ENCODE measurements at places on chromosomes 2 and 18.

- no peak for DNase-seq
Observed at GRCh38 chr2:86235196-86235980, 36.1 kb downstream of the MRPL35 start.

DNA sequence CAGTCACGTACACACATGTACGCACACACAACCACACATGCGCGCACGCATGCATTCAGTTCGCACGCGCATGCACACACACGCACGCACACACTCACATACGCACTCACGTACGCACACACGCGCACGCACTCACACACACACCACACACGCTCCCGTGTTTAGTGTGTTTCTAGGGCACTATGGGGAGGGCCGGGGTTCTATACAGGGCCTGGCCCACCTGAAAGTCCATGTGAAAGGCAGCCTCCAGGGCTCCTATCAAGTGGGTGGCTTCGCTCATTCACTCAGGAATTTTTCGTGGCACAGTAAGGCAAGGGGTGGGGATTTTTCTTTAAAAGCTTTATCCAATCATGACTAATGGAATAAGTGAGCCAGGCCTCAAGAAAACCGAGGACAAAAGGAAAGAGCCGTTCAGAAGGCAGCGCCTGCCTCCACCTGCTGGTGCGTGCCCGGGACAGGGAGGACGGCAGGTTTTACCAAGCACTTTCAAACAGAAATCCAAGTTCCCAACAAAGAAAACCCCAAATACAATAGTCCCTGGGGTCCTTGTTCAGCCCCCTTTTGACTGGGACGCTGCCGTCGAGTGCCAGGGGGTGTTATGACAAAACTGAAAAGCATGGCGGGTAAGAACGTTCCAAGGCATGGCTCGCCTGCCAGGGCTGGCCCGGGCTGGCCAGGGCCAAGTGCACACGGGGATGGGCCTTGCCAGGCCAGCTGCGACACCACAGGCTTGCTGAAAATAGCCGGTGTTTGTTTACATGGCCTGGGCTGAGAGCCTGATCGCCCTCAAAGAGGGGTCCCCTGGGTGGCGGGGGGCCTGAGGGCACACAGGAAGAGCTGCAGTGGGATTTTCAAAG, 110.0 kb downstream of the HDAC4 start:
- DNase-seq = no peak

GRCh38 chr2:169254774-169255173, 107.6 kb downstream of the LRP2 start:
- DNase-seq = no peak

- DNase-seq = no peak
Observed at GRCh38 chr18:73891572-73892421, 255.8 kb downstream of the FBXO15 start.

- DNase-seq = peak; percentile 37
Observed at GRCh38 chr2:110858135-110858725, 125.9 kb downstream of the ACOXL start.

- DNase-seq = no peak
Observed at GRCh38 chr2:134912361-134912760, 6.3 kb upstream of the CCNT2 start.

- no peak for DNase-seq
Observed at GRCh38 chr18:30072609-30073385, 969.7 kb downstream of the DSC3 start.

- DNase-seq = no peak
Observed at GRCh38 chr18:10401930-10402329, 52.5 kb upstream of the APCDD1 start.

- DNase-seq = no peak
Observed at GRCh38 chr2:9696731-9697130, 65.9 kb upstream of the YWHAQ start.

DNA sequence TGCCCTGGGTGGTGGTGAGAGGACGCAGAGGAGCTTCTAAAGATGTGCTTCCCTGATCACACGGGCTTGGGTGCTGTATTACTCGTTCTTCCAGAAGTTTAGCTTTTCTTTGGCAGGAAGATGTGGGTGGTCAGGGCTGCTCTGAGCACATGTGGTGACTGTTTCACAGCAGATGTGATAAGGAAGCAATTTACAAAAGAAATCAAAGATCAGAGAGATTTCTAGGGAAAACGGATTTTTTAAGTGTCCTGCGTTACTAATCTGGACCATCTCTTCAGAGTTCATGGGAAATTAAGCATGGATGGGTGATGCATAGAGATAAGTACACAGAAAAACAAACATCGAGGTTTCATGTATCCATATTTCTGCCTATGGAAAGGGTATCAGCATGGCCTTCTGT, 99.4 kb downstream of the WDSUB1 start:
- no peak for DNase-seq

GRCh38 chr2:26270373-26270772, 25.6 kb downstream of the HADHB start:
- DNase-seq = no peak

GRCh38 chr18:45280481-45281276, 334.6 kb upstream of the SLC14A2 start:
- no peak for DNase-seq

- DNase-seq = no peak
Observed at GRCh38 chr2:220466251-220466691, 838.8 kb downstream of the SLC4A3 start.

DNA sequence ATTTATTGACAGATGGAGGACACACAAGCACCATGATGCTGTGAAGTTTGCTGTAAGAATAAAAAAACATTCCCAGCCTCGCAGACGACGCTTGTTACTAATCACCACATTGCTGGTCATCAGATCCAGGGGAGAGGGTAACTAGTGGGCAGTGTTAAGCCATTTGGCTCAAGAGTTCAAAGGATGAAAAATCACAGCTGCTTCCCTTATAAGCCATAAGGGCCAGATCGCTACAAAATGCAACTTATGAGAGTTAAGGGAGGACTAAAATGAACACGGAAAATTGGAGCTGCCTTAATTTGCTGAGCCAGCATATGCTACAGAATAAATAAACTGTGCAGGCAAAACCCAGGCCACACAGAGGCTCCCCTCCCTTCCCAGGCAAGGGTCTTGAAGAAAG, 522.6 kb downstream of the TDRD15 start:
- DNase-seq = no peak

GRCh38 chr2:84946204-84947009, 24.6 kb upstream of the KCMF1 start:
- DNase-seq = peak; percentile 68

DNA sequence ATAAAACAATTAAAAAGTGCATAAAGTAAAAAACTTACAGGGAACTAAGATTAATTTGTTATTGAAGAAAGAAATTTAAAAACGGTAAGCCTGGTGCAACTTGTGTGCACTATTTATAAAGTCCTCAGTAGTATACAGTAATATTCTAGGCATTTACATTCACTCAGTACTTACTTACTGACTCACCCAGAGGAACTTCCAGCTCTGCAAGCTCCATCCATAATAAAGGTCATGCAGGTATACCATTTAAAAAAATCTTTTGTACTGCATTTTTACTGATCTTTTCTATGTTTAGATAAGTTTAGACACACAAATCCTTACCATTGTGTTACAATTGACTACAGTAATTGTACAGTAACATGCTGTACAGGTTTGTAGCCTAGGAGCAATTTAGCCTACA, 51.5 kb upstream of the NXPH2 start:
- no peak for DNase-seq

- no peak for DNase-seq
Observed at GRCh38 chr2:70440621-70441020, 113.0 kb downstream of the TGFA start.

GRCh38 chr2:27903018-27903417, 12.5 kb downstream of the BABAM2 start:
- DNase-seq = no peak

DNA sequence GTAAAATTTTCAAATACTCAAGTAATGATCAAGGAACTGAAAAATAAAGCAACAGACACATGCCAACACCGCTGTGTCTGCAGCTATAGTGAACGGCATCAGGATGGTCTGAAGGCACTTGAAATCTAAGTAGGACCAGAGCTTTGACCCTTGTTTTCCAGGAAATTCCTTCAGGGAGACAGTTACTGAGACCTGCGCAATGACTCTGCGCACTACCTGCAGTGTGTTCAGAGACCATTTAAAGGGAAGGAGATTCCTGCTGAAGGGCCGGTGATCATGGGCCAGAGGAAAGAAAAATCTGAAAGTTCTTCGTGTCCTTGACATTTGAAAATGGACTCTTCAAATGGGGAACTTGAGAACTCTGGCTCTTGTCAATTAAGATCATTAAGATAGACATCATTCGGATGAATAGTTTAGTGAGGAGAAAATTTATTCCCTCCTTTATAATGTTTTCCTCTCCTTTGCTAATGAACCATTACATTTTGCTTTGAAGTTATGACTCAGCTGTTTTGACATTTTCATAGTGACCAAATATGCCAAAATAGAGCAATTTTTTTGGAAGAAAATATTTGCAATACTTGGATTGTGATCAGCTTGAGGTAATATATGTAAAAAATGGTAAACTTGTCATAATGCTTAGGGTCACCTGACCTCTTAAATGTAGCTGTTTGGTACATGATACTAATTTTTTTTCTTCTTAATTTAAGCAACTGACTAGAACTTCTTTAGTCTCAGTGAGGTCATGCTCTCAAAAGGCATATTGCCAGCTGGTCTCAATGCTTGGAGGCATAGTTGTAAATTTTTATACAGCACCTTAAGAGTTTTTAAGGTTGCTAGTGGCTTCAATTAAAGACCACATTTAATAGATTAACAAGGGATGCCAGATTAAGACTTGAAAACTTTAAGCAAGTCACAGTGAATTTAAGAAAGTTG, 329.3 kb downstream of the ARHGAP15 start:
- no peak for DNase-seq

- no peak for DNase-seq
Observed at GRCh38 chr2:86592547-86593230, 29.4 kb upstream of the CHMP3 start.

GRCh38 chr2:42743659-42743990, 20.3 kb downstream of the OXER1 start:
- DNase-seq = no peak

- no peak for DNase-seq
Observed at GRCh38 chr2:12685145-12685544, 31.6 kb upstream of the TRIB2 start.

- DNase-seq = no peak
Observed at GRCh38 chr2:15899751-15900493, 40.4 kb upstream of the MYCN start.

DNA sequence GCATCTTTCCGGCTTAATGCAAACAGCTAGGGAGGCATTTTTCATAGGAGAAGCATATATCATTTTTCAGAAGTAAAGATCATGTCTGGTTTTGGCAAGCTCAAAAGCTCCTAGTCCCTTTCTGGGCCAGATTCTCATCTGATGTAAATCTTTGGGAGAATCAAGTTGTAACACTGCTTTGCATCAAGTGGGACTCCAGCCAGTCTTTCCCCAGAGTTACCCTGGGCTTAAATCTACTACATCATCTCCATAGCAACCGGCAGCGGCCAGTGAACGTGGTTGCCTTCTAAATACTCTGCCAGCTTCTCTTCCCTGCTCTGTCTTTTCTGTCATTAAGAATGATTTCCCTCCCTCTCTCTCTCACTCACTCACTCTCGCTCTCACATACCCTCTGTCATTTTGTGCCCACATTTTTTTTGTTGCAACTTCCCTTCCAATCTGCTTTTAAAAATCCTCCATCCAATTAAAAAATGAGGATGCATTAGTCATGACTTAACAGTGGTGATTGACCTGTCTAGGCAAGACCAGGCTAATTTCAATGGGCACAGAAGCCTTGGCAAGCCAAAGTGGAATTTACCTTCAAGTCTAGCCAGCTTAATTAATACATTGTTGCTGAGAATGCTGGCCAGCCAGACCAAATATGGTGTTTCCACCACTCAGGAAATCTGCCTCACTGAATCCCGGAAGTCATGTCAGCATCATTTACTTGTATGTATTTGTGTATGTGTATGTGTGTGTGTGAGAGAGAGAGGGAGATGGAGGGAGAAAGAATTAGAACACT, 93.0 kb downstream of the NRP2 start:
- no peak for DNase-seq

DNA sequence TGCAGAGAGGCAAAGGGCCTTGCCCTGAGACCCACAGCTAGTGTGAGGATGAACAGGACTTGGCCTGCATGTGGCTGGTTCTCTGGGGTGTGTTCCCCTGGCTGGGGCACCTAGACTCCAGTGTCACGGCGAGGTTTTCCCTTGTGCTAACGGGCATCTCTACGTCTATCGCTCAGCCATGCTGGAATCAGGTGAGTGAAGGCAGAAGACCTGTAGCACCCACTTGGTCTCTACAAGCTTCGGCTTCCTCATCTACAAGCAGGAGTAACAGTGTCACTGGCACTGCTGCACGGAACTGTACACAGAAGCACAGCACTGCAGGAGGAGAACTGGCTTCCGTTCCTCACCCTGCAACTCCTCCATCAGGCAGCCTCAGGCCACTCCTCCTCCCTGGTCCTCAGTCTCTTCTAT, 30.6 kb downstream of the HS1BP3 start:
- DNase-seq = no peak

DNA sequence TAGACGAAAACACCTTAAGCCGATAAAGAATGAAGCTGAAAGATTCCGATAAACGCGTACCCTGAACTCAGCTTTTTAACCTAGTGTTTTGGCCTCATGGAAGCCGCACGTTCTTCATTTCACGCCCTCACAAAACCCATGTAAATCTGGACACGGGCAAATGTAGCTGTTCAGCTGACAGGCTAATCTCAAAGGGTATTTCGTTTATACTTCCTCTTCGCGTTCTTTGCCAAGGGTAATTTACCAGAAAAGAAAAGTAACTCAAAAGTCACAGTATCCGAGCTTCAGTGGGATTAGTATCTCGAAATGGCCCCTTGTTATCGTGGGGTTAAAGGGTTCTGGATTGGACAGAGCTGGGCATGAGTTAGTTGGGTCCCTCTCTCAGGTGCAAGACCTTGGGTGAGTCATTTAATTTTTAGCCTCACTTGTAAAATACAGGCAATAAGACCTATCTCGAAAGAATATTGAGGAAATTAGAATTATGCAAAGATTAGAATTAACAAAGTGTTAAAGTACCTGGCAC, 22.0 kb upstream of the STPG4 start:
- no peak for DNase-seq

DNA sequence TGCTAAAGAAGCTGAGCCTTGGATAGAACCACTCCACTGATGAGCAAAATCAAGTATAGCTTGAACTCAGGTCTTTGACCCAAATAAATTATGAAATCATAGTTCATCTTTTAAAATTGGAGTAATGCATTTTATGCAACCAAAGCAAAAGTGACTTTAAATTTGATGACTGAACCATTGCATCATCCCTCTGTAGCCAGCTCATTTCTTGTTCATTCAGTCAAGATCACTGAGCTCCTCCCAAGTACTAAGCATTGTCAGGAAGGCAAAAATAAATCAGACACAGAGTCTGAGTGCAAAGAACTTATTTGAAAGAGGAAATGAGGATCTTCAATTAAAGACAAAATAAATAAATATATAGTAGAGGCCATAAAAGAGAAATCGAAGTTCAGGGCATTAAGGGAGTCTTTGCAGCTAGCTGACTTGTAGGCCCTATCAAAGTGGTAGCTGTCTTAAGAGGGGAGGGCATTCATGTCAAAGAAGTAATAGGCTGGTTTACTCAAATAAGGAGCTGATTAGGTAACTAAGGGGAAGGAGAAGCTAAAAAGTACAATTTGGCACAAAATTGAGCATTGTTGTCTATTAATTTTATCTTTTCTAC, 411.8 kb downstream of the MTX2 start:
- no peak for DNase-seq
